GM04503 (cell line): ENCODE measurements at places on chromosomes 1 and 21.

DNA sequence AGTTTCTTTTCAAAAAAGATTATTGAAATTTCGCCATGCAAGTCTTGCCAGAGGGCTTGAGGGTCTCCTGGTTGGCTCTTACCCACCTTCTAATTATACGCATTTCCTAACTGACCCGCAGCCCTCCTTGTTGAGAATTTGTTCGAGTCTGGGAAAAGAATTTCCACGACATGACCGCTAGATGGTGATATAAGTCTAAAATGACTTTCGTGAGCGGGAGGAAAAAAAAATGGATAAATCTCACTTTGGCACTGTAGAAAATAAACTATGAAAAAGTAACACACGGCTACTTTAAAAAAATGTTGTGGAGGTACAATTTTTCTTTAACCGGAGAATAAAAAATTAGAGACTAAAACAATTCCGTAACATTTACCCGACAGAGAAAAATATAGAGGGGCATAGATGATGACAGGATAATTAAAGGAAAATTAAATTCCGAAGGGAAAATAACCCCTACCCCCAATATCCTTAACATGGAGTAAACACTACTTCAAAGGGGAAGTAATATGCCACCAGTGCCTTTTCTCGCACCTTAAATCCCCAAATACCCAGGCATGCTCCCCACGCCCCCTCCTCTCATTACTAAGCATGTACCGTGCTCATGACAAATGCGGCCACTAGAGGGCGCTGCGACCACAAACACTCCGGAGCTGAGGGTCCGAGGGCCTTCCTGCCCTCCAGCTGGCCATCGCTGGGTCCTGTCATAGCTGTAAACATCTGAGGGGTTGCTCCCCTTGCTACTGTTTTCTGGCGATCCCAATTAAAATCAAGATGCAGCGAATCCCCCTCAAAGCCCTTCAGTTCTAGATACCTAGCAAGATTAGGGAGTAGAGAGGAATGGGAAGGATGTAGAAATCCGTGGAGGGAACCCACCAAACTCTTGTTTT is 266.9 kb downstream of the ASTN1 start:
- DNase-seq, result no peak

GRCh38 chr1:232250838-232251237 is 379.1 kb downstream of the SIPA1L2 start:
- DNase-seq, result no peak

GRCh38 chr21:14752345-14752909 is 206.3 kb upstream of the SAMSN1 start:
- no peak for DNase-seq

DNA sequence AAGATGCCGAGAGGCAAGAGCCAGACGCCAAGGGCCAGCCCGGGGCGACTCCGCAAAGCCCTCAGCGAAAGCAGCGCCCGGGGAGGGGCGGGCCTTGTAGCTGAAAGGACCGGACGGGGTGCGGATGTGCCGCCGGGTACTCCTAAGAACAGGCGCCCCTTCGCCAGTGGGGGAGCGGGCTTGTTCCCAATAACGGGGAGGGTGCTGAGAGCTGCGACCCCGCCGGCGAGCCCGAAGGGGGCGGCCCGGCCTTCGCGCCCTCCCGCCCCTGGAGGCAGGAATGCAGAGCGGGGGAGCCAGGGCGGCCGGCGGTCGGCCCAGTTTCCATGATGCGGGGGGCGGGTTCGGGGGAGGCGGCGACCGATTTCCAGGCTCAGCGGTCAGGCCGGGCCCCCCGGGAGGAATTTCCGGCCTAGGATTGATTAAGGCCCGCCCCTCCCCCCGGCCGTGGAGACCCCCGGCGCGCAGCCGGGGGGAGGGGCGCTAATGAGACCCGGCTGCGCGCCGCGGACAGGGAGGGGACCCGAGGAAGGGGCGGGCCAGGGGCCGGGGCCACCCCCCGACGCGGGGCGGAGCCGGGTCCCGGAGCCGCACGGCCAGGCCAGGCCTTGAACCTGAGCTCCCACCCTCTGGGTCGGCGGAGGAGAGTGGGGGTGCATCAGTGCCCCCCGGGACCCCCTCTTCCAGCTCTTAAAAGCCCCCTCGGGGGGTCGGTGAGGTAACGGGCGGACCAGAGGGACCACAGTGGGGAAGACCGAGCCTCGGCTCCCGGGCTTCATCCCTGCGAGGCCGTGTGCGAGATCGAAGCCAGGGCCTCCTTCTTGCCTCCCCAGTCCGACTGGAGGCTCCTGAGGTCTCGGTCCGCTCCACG is 898 bp upstream of the TMEM200B start:
- DNase-seq, result no peak

DNA sequence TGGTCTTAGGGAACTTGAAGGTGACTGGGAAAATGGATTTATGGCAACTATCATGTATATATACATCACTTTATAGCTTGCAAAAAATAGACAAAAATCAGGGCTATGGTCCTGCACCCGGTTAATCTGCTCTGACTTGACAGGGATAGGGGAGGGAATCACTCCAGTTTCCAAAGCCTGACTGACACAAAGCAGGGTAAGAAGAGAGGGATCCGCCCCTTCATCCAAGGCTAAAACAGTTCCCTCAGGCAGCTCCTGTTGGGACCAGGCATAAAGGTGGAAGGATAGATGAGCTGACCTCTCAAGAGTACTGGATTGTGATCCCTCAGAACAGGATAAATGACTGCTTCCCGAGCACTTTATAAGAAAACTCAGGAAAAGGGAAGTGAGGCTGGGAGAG is 1.4 kb downstream of the PBXIP1 start:
- DNase-seq, result no peak

- no peak for DNase-seq
Measured at GRCh38 chr1:23019863-23020625, 776 bp downstream of the KDM1A start.
